Activated CD8-positive, alpha-beta memory T cell treated with anti-CD3 and anti-CD28 coated beads for 4 hours (primary cell): ENCODE measurements at places on chromosomes 13 and 19.

GRCh38 chr13:57302604-57303003 lies 135.6 kb downstream of the PRR20E start:
- no peak for DNase-seq

GRCh38 chr13:49146950-49147355 lies 73.2 kb upstream of the MLNR start:
- no peak for DNase-seq

GRCh38 chr13:87058786-87059329 lies 612.3 kb upstream of the SLITRK5 start:
- DNase-seq: no peak

GRCh38 chr13:114077933-114078325 lies 54.5 kb downstream of the RASA3 start:
- no peak for DNase-seq

GRCh38 chr13:48411841-48412531 lies 927 bp downstream of the LPAR6 start:
- DNase-seq: peak; percentile 9

GRCh38 chr13:34025746-34026145 lies 207.8 kb downstream of the RFC3 start:
- DNase-seq: no peak

DNA sequence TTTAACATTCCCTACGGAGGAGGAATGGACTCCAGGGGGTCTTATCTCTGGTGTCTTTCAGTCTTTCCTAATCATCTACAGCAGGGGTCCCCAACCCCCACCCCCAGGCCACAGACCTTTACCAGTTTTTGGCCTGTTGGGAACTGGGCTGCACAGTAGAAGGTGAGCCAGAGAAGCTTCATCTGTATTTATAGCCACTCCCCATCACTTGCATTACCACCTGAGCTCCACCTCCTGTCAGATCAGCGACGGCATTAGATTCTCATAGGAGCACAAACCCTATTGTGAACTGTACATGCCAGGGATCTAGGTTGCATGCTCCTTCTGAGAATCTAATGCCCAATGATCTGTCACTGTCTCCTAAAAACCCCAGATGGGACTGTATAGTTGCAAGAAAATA lies 120.0 kb upstream of the TMTC4 start:
- no peak for DNase-seq

GRCh38 chr13:97256343-97256783 lies 34.2 kb downstream of the MBNL2 start:
- DNase-seq: no peak

GRCh38 chr13:27523346-27524073 lies 73.1 kb upstream of the MTIF3 start:
- DNase-seq: no peak

- no peak for DNase-seq
Observed at GRCh38 chr13:59770451-59770850, 393.3 kb downstream of the DIAPH3 start.

DNA sequence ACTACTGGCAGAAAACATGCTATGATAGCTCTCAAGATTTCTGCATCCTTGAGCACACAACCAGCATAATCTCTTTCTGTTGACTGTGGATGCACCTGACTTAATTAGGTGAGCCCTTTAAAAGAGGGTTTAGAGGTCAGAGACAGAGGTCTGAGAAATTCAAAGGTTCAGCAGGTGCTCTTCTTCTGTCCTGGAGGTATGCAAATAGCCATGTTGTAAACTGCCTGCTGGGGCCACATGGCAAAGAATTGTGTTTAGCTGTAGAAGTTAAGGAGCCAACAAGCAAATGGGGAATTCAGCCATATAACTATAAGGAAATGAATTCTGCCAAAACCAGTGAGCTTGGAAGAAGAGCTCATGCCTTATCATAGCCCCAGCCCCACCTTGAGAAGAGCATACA lies 11.6 kb upstream of the DCLK1 start:
- no peak for DNase-seq

- no peak for DNase-seq
Observed at GRCh38 chr19:39208175-39208795, 4.2 kb upstream of the SYCN start.

- no peak for DNase-seq
Observed at GRCh38 chr13:72504131-72504841, 223.1 kb downstream of the MZT1 start.

DNA sequence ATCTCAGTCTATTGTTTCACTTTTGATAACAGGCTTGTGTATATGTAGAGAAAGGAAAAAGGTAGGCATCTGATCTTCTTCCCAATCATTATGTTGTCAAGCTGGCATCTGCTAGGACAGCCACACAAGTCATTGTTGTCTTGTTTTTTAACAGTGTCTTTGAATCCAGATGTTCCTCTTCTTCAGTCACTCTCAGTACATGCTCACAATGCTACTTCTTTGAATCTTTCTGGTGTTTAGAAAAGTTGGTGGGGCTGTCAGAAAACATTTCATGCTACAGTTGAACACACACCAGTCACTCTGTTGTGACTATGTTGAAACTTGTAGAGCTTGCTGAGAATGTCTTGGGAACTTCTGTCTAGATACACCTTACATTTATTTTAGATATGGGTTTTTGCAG lies 1231.4 kb upstream of the MIR17HG start:
- DNase-seq: no peak

- DNase-seq: no peak
Observed at GRCh38 chr13:71773531-71773930, 93.5 kb downstream of the DACH1 start.

GRCh38 chr19:3708207-3708931 lies at the start of gene TJP3:
TJP3 (plus strand) TSS chr19:3708384; CDS start chr19:3728433, 20,049 bp downstream.
- DNase-seq: no peak
